ENCODE measurements at places on chromosomes 16 and 17. TPM values are rescaled to one million over a fixed set of nuclear protein-coding genes. Genes with fewer than 3 reads are reported as not detected.

DNA sequence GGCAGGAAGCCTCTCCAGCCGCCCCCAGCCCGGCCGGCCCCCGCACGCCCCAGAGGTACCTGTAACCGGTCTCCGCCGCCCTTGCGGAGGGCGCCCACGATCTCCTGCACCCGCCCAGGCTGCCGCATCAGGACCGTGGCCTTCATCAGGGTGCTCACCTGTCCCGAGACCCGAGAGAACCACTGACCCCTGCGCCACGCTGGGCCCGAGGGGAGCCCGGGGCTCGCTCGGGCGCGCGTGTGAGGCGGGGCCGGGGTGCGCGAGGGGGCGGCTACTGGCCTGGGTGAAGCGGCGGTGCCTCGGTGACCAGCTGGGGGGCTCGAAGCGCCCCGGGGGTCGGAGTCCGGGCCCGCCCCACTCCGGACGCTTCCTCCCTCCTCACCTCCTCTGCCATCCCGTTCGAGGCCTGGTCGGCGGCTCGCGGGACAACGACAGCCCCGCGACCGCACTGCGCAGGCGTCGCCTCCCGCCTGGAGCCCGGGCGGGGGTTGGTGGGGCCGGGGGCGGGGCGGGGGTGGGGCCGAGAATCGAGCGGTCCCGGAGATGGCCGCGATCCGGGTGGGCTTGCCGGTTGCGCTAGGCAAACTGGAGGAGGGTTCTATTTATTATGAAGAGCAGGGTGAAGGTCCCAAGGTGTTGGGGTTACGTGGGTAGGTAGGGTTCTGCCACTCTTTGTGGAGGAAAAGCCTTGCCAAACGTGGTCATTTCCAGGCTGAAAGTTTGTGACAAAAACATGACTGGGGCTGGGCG is at the start of gene NT5C3B:
NT5C3B (minus strand) TSS at position 433 of the 750 bp plus-strand sequence; CDS start at position 394, 39 bp downstream.
- peaks cover 17% of the 10 kb centered on the region for H3K4me1 ChIP-seq
- no peaks in the 10 kb centered on the region for H3K27me3 ChIP-seq
- peak within 1 kb of the TSS; percentile 79 for H3K27ac ChIP-seq
- DNase-seq = peak; percentile 73
- peaks cover 12% of the 10 kb centered on the region for H3K36me3 ChIP-seq

DNA sequence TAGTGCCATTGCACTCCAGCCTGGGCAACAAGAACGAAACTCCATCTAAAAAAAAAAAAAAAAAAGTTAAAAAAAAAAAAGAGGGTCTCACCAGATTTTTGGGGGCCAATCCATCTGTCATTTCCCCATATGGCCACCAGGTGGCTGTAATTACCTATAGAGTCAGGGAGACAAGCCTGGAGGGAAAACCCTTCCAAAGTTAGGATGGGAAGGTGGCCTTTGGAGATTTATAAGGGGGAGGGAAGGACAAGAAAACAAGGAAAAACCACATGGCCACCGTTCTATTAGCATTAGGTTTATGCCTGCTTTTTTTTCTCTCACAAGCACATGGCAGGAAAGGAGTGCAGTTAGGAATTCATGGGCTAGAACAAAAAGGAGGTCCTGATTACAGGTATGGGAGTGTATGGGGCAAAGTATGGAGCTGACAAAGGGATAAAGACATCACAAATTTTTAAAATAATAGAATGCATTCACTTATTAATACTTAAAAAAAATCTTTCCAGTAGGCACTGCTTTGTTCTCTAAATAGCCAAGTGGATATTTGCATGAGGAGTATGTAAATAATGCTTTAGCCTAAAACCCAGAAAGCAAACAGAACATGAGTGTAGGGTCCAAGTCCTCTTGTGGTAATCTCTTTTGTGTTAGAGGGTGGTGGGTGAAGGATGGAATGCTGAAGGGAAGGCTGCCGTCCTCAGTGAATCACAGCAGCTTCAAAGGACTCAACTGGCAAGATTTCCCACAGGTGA is 5.1 kb downstream of the CYB5D1 start:
- no peak overlapping the region for H3K4me3 ChIP-seq
- DNase-seq = no peak
- no peaks in the 10 kb centered on the region for H3K27me3 ChIP-seq
- peaks cover 12% of the 10 kb centered on the region for H3K36me3 ChIP-seq
- no peak overlapping the region for H3K27ac ChIP-seq

GRCh38 chr17:75752802-75753513 is 12.0 kb downstream of the GALK1 start:
- H3K27me3 ChIP-seq = no peaks in the 10 kb centered on the region
- peaks cover 26% of the 10 kb centered on the region for H3K4me1 ChIP-seq
- peak overlapping the region; percentile 57 for H3K4me3 ChIP-seq

- no peaks in the 10 kb centered on the region for H3K27me3 ChIP-seq
- no peaks in the 10 kb centered on the region for H3K36me3 ChIP-seq
- H3K4me3 ChIP-seq = peak overlapping the region; percentile 91
- peak overlapping the region; percentile 83 for H3K27ac ChIP-seq
- no peak for DNase-seq
Observed at GRCh38 chr17:27457360-27457715, 1.1 kb downstream of the KSR1 start.

DNA sequence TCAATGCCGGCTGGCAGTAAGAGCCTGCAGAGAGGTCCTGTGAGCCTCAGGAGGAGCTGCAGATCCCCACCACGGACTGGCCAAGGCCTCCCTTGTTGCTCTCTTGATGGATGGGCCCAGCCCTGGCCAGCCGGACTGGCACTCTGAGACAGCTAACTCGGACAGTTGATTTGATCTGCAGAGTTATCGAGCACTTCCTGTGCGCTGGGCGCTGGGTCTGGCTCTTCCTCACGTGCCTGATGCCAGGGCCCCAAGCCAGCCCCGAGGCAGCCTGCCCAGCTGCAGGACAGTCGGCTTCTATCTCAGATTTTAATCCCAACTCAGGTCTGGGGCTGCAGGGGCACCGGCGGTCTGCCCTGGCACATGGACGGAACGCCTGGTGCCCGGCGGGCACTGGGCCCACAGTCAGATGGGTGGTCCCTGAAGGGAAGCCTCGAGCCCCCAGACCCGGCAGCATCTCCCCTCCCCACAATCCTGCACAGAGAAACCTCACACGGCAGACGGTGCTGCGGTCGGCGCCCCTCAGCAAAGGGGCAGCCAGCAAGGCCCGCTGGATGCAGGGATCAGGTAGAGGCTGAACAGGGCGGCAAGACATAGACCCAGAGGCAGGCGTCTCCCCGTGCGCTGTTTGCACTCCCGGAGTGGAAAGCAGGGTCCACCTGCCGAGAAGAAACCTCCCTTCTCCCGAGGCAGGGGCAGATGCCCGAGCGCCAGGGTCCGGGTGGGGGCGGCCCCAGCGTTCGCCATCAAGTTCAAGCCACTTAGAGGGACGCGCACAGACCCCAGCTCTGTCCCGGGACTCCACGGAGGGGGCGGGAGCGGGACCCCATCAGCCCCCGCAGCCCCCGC is 34.0 kb downstream of the TIMM22 start:
- peaks cover 9% of the 10 kb centered on the region for H3K4me1 ChIP-seq
- peak overlapping the region; percentile 68 for H3K27ac ChIP-seq
- H3K27me3 ChIP-seq = no peaks in the 10 kb centered on the region
- H3K4me3 ChIP-seq = peak overlapping the region; percentile 44
- DNase-seq = no peak

- peaks cover 4% of the 10 kb centered on the region for H3K4me1 ChIP-seq
- no peaks in the 10 kb centered on the region for H3K36me3 ChIP-seq
- no peak overlapping the region for H3K4me3 ChIP-seq
Observed at GRCh38 chr17:305090-305976, 47.3 kb downstream of the RPH3AL start.

MT1A gene
- total RNA-seq = 4.7 TPM

PYDC1 gene
- total RNA-seq = not detected

UQCRC2 gene
- total RNA-seq = 170 TPM

KRTAP9-8 gene
- total RNA-seq = not detected

All from lower lobe of right lung (tissue), 2 donors.